T-helper 1 cell (primary cell): ENCODE measurements at places on chromosomes 16 and 17.

- no peak for DNase-seq
Observed at GRCh38 chr17:46742565-46743270, 75.8 kb downstream of the WNT3 start.

DNA sequence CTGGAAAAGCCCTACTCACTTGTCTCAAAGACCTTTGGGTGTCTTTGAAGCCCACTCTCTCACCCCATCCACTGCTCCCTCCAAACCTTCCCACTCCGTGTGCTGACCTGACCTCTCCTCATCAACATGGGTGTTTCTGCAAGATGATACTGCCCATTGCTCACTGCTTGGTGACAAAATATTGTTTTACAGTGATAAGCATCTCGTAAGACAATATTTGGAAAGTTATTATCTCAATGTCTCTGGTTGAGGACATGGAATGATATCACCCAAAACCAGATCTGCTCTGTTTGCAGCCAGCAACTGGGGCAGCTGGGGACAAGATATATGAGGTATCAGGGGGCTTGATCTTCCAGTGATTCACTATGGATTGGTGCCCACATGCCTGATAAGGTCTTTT is 195.8 kb downstream of the SALL1 start:
- DNase-seq: no peak

DNA sequence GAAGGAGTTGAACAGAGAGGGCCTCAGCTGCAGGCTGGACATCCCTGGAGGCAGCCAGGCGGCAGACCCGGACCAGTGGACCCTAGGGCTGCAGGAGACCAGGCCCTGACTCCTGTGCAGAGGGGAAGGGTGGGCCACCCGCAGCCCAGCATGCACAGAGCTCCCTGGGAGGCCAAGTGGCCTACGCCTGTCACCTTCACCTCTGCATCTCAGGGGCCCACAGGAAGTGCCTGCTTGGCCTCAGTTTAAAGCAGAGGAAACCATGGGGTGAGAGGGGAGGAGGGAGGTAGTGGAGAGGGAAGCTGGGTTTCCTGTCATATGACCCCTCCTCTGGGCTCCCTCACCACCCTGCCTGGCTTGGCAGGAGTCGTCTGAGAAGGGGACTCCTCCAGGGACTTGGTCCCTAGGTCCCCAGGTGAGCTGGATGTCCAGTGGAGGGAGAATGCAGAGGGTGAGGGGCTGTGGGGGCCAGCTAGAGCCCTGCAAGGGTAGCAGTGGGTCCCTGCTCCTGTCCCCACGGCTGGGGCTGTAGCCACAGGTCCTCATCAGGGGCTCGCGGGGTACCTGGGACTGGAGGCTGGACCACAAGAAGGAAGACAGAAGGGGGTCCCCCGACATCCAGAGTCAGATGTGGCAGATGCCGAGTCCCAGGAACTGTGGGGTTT is at the start of gene TMC8:
Gene TMC8, plus strand, starts transcription at position 335 of the 665 bp plus-strand sequence. CDS start 818 bp downstream, outside the sequence.
- DNase-seq: peak; percentile 73

DNA sequence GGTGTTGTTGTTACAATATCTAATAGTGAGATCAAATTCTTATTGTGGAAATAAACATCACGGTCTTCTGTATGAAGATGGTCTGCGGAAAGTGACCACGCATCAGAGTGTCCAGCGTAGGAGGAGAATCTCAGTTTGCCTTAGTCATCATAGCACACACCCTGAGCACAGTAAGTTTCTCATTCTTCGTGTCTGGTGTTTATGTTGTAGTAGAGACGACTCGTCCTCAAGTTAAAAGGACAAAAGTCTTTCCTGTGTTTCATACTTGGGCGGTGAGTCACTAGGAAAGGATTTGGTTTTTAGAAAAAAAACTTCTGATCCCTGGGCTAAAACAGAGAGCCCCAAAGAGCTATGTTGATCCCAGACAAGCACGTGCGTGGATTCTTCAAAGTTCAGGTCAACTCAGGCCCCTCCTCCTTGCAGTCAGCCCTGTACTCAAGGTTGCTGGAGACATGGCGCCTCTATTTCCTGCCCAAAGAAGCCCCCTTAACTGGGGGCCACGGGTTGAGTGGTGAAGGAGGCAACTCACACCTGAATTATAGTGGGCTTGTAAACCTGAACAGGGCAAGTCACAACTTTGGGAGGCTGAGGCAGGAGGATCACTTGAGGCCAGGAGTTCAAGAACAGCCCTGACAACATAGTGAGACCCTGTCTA is 170.4 kb downstream of the ZFHX3 start:
- no peak for DNase-seq

GRCh38 chr17:79777894-79778503 is at the start of gene CBX2:
Gene CBX2 (plus strand): TSS chr17:79778148. CDS start chr17:79778236, 88 bp downstream.
- peak; percentile 67 for DNase-seq

DNA sequence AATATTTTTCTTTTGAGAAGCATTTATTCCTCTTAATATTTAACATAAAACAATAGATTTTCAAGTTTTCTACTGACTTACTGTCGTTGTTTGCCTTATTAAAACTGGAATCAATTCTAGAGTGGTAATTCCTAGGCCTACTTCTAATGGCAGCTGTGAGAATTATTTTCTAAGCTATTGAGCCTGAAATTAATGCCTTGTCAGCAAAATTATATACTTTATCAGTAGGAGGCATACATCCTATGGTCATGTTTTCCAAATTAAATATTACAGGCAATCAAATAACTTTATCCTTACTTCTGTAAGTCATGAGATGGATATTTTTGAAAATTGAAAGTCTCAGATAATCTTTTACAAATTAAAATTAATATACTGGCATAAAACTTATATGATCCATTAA is 239.1 kb upstream of the CNTNAP4 start:
- DNase-seq: no peak

DNA sequence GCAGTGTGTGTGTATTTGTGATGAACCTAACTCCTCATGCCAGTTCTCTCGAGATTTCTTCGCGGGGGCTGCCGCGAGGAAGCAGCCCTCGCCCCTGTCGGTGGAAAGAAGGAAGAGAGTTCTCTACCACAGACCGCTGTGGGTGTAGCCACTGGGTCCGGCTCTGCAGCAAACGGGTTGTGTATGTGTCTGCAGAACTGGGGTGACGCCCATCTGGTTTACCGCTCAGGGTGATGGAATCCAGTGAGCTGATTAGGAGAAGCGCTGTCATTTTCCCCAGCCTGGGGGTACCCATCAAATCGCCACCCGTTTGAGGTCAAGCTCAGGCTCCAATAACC is 7.7 kb downstream of the CORO6 start:
- peak; percentile 89 for DNase-seq

- no peak for DNase-seq
Observed at GRCh38 chr17:62681061-62681938, 53.8 kb downstream of the MRC2 start.

GRCh38 chr17:17140590-17140980 is 65.5 kb downstream of the PLD6 start:
- no peak for DNase-seq

GRCh38 chr17:73856556-73856955 is 212.3 kb upstream of the SDK2 start:
- DNase-seq: no peak

- no peak for DNase-seq
Observed at GRCh38 chr16:79797486-79797885, 196.9 kb upstream of the MAF start.

DNA sequence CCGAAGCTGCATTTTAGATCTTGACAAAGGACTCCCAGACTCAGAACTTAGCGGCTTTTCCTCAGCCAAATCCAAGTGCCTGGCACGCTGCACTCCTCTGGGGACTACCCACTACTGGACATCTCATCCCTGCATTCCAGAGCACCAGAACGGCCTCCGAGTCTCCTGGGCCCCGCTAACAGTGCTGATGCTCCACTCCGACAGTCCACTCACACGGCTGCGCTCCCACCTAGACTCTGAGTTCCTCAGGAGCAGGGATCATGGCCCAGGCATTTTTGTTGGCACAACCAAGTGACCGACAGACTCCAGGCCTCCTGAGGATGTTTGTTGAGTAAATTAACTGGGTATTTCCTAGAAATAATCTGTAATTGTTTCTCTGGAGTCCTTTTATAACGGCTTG is 79.1 kb downstream of the NDEL1 start:
- no peak for DNase-seq

DNA sequence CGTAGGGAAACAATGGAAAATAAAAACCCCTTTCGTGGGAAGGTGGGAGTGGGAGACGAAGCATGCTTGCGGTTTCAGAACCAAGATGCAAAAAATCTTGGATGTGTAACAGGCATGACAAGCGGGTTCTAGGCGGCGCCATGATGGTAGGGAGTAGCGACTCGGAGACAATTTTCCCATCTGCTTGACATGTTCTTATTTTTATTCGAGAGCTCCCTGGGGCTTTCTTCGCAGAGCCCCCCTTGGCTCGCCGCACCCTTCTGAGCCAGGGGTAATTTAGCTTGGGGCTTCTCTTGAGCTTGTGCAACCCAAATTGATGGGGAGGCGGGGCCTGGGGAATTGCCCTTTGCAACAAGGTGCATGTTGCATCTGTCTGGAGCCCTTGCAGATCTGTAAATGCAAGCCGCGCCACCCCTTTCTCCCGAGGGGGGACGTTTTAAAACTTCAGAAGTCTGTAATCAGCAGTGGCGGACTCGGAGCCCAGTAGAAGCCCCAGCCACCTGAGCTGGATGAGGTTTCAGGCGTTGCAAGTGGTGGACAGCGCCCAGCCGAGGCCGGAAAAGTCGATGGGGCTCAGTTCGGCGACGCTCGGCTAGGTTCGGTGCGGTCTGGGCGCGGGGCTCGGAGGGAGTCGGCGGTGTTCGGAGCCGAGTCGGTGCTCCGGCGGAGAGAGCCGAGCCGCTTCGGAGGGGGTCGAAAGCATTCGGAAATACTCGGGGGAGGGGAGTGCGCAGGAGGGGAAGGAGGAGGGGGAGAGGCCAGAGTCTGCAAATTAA is 2.9 kb downstream of the GNAO1 start:
- DNase-seq: peak; percentile 70

DNA sequence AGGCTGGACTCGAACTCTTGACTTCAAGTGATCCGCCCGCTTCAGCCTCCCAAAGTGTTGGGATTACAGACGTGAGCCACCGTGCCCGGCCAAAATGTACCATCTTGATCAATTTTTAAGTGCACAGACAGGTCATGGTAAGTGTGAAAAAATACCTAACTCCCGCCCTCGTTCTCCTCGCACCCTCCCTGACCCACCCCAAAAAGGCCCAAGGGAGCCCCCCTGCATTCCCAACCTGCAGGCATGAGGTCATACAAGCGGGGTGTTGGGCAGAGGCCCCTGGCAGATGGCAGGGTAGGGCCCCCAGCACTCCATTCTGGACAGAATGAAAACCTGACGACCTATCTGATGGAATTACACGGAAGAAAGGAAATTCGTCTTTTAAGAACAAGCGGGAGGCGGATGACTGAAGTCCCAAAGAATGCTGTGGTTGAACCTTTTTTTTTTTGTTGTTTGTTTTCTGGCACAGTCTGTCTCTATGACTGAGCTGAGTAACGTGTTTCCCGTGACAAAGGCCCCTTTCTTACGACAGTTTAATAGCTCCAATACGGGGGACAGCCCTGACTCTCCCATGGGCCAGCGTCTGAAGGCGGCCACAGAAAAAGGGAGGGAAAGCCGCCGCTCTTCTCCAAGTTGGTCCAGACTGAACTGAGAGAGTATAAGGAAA is 376.4 kb downstream of the SLC39A11 start:
- no peak for DNase-seq

DNA sequence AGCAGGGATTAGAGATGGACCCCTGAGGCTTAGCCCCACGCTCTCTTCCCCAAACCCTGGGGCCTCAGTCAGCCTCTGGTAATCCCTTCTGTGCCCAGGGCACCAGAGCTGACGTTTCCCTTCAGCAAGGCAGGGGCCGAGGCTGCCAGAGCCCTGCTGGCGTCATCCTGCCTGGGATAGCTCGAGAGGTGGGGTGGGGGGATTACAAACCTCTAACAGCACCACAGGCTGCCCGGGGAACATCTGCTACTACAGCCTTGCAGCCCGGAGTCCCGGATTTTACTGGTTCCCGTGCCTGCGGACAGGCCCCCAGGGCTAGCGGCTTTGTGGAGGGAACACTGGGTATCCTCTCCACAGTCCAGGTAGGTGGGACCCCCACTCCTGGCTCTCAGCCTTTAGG is at the start of gene AANAT:
Gene AANAT, plus strand, starts transcription at position 238 of the 400 bp plus-strand sequence. CDS start 1,144 bp downstream, outside the sequence.
- DNase-seq: no peak

DNA sequence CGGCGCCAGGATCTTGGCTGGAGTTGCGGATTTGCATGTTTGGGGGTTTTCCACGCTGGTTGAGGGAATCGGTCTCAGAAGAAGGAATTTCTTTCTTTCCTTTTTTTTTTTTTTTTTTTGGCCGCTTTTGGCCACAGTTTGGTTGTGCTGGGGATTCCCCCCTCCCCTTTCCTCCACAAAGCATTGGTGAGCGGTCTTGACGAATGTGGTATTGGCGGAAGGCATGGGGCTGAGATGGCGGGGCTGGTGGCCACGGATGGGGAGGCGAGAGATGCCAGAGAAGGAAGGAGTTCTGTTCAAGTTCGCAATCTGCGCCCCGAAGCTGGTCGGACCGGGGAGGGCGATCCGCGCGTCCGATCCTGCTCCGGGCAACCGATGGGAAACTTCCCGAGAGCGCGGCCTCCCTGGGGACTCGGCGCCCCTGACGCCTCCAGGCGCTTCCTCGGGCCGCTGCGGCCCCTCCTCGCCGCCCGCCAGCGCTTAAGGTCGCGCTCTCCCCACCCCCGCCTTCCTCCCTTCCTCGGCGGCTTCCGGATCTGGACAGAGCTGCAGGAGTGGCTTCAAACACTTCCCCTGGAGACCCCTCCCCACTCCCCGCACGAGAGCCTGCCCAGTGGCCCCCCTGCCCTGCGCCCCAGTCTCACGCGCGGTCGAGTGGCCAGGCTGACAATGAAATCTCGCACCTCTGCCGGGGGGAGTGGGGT is 43.2 kb downstream of the RAI1 start:
- DNase-seq: no peak

DNA sequence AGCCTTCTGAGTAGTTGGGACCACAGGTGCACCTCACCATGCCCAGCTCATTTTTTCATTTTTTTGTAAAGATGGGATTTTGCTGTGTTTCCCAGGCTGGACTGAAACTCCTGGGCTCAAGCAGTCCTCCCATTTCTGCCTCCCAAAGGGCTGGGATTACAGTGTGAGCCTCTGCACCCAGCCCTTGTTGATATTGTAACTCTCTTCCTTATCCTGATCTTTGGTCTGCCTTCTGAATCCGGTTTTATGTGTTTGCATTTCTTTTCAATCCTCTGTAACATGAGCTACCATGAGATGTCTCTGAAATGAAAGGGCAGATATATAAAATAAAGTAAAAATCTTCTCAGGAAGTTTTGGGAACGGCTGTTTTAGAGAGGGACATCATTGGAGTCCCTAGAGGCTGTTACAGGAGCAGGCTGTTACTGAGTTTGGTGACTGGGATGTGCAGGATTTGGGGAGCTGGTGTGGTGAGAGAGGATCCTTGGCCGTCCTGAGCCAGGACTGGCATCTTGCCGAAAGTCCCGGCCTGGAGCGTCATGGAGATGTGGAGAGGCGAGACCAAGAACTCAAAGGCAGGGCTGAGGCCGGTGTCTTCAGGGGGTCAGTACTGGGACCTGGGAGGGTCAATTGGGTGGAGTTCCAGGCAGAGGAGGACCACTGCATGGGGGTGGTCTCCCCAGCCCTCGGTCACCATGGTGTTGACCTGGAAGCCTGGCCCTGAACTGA is 39.4 kb downstream of the ATP2C2 start:
- no peak for DNase-seq

DNA sequence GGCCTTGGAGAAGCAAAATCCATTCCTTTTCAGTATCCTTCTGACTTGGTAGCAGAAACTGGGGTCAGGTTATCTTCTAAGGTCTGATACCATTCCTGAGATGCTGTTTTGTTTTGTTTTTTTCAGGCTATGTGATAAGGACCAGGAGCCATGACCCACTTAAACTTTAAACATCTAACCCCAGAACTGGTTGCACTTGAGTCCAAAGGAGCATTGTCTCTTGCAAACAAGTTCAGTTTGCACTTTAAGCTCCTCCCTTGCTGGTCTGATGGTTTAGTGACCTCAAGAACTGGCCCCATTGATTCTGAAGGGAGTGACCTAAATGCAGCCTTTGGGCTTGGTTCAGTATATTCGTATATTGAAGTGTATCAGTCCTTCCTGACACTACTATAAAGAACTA is 75.2 kb downstream of the ERCC4 start:
- no peak for DNase-seq
